ENCODE measurements at places on chromosomes 13 and 19. TPM values are rescaled to one million over a fixed set of nuclear protein-coding genes. Genes with fewer than 3 reads are reported as not detected.

- DNase-seq, result no peak
Measured at GRCh38 chr19:6551607-6552450, 21.0 kb downstream of the TNFSF9 start.

Gene SGCG
- total RNA-seq, result 81.7 TPM

Gene MED25
- 33.0 TPM for total RNA-seq

Gene THSD8
- total RNA-seq, result 0.94 TPM

Gene MATK
- 0.38 TPM for total RNA-seq

Gene WDR62
- 6.1 TPM for total RNA-seq

GRCh38 chr19:29562299-29563297, 36.8 kb downstream of the VSTM2B start:
- peak; percentile 36 for DNase-seq

DNA sequence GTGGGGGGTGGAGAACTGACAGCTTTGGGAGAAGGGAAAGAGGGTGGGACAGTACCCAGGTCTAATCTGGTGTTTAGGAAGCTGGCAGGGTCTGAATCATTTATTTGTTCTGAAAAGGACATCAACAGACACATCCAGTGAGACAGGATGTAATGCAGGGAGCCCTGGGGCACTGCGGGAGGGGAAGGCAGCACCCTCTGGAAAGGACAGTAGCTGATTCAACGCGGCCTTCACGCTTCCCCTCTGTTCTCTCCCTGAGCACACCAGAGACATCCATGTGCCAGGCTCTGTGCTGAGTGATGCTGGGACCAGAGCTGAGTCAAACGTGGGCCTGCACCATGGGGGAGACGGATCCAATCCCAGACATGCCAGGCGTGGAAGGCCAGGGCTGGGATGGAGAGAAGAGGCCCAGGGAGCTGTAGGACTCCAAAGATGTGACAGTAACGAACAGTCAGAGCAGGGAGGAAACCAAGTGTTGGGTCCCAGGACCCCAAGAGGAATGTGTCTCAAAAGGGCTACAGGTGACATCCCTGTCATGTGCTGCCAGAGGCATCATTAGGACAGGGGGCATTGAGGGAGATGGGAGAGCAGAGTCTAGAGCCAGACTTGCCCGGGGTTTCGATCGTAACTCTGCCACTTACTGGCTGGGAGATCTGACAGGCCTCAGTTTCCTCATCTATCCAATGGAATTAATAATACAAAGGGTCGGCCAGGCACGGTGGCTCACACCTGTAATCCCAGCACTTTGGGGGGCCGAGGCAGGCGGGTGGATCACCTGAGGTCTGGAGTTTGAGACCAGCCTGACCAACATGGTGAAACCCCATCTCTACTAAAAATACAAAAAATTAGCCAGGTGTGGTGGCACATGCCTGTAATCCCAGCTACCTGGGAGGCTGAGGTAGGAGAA, 1.7 kb downstream of the ETFB start:
- DNase-seq, result peak; percentile 57

DNA sequence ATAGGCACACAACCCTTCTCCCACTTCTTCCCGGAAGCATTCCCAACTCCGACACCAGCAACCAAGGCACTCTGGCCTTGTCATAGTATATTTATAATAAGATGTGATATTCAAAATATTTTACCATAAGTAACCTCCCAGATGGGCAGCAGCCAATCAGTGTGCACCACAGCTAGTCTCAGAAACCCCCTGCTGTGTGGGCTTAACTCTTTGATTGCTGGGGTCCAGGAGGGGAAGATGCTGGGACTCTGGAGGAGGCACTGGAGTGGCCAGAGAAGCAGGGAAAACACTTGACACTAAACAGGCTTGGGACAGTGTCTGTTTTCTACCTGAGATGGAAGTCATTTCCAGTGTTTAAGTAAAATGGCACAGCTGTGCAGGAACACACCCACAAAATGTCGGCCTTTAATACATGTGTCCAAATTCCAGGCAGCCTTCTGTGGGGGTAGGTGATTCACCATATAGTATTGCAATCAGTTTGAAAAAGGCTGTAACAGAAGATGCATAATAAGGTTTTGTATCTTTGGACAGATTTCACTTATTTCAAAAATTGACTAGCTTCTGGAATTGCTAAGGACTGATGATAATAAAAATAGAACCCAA, 100.7 kb downstream of the MBNL2 start:
- no peak for DNase-seq

GRCh38 chr19:48676487-48676886, 3.7 kb upstream of the NTN5 start:
- DNase-seq, result no peak

Gene FGF21
- not detected for total RNA-seq

- DNase-seq, result no peak
Measured at GRCh38 chr13:30608364-30608763, 9.4 kb upstream of the USPL1 start.

GRCh38 chr13:100131863-100132574, 43.1 kb downstream of the PCCA start:
- DNase-seq, result no peak

Gene ZNF560
- total RNA-seq, result 0.16 TPM

GRCh38 chr13:64510747-64511146, 2719.4 kb downstream of the PCDH9 start:
- DNase-seq, result no peak

Measured in cardiac septum (tissue), 1 donor.